Adrenal gland (tissue), 19 donors: ENCODE measurements at places on chromosomes 5 and 9. TPM values are rescaled to one million over a fixed set of nuclear protein-coding genes. Genes with fewer than 3 reads are reported as not detected.

The SPATA31C1 gene
- not detected for total RNA-seq

The ELOVL7 gene
- 2.8 TPM for total RNA-seq

The C5orf58 gene
- total RNA-seq: not detected

The LCN1 gene
- total RNA-seq: not detected

The GPR151 gene
- total RNA-seq: not detected

The PCDHB13 gene
- 7.2 TPM for total RNA-seq

The BHMT2 gene
- 35.1 TPM for total RNA-seq

The CCL28 gene
- total RNA-seq: 0.90 TPM

DNA sequence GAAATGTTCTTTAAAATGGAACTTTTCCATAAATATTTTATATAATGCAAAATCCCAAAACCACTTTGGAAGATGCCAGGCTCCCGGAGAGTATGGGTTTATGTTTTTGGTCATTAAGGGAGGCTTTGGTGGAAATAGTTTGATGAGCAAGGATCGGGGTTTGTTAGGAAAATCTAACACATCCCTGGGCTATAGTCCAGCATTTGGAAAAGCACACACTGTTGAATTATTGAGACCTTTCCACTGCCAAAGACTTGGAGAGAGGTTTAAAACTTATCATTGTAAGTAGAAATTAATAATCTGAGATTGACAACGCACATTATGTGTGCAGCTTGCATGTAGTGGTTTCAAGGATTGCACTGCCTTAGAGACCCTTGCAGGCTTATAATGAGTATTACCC lies 156.3 kb downstream of the PARP8 start:
- H3K27ac ChIP-seq: no peak overlapping the region
- H3K27me3 ChIP-seq: no peaks in the 10 kb centered on the region
- no peak overlapping the region for H3K4me3 ChIP-seq
- H3K36me3 ChIP-seq: no peaks in the 10 kb centered on the region
- no peaks in the 10 kb centered on the region for H3K4me1 ChIP-seq
- no peak for DNase-seq

DNA sequence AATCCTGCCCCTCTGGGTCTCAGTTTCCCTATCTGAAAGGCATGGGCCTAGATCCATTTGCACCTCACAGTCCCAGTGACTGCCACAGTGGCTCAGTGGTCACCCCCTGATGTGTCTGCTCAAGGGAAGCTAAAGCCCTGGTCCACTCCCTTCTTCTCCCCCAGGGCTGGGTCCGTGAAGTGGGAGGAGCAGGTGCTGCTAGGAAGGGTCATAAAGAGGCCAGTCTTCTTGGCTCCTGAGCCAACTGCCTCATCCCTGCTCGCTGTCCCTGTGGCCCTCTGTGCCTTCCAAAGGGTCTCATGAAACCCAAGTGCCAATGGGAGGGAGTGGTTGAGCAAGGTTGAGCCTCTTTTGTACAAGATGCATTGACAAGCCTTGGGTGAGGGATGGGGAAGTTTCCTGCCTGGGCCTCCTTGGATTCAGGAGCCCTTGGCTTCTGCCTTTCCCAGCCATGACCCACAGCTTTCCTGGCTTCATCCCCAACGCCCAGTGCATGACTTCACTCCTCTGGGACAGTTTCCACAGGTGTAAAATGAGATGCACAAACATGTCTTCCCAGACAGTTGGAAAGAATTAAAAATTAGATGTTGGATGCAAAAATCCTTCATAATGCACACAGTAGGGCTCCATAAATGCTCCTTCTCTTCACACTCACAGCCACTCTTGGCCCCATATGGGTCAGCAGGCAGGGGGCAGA lies 1.6 kb upstream of the SLC6A7 start:
- no peak overlapping the region for H3K27ac ChIP-seq
- H3K4me3 ChIP-seq: no peak overlapping the region
- DNase-seq: no peak
- H3K36me3 ChIP-seq: no peaks in the 10 kb centered on the region
- peaks cover 23% of the 10 kb centered on the region for H3K27me3 ChIP-seq

GRCh38 chr5:94168151-94168550 lies 426.8 kb upstream of the POU5F2 start:
- H3K4me3 ChIP-seq: no peak overlapping the region
- H3K36me3 ChIP-seq: no peaks in the 10 kb centered on the region
- no peak overlapping the region for H3K27ac ChIP-seq
- DNase-seq: no peak
- no peaks in the 10 kb centered on the region for H3K27me3 ChIP-seq
- no peaks in the 10 kb centered on the region for H3K4me1 ChIP-seq

GRCh38 chr9:87874304-87874623 lies 8.4 kb upstream of the SPATA31E1 start:
- no peak overlapping the region for H3K27ac ChIP-seq
- no peaks in the 10 kb centered on the region for H3K36me3 ChIP-seq
- no peak overlapping the region for H3K4me3 ChIP-seq
- no peak for DNase-seq
- H3K4me1 ChIP-seq: no peaks in the 10 kb centered on the region

DNA sequence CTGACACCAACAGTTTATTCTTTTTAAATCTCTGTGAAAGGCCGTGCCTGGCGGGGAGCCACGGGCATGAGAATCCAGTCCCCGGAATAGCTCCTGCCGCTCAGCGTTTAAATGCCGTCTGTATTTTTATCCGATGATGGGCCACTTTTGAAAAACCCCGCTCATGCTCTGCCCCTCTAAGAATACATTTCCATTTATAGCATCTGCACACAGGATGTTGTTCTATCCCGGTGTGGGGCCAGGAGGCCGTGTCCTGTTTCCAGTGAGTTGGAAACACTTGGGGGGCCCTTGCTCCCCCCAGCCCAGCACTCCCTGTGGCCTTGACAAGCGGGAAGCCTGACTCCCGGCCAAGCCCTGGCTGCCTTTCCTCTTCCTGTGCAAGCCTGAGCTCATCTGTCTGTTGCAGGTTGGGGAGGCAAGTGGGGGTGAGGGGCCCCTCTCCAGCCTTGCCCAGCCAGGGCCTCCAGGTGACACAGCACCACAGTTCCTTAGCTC lies 39.0 kb downstream of the ERGIC1 start:
- H3K27ac ChIP-seq: peak overlapping the region; percentile 95
- peaks cover 73% of the 10 kb centered on the region for H3K4me1 ChIP-seq
- DNase-seq: peak; percentile 86
- H3K4me3 ChIP-seq: no peak overlapping the region

DNA sequence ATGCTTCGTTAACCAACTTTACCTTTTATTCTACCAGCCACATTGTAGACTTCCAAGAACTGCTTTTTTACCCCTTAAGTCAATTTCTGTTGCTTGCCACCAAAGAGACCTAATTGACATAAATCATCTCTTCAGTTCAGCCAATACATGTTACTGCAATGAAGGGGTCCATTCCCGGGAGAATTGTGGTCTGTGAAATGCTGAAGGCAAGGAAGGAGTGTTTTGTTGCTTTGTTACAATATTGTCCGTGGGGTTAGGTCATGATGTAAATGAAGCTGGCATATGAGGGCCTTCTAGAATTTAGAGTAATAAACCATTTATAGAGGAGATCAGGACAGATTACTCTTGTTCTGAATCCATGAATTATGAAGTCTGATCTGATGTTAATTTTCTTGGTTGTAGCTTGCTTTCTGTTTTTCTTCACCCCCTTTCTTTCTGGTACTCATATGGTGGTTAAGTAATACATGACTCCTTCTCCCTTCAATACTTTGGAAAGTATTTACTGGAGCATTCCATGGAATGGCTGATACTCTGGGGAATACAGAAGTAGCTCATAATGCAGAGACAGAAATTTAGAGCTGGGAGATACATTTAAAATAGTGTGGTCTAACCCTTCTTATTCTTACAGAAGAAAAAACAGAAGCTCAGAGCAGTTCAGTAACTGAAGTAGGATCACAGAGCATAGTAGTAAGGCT lies 297.0 kb upstream of the CLINT1 start:
- no peaks in the 10 kb centered on the region for H3K4me1 ChIP-seq
- H3K4me3 ChIP-seq: no peak overlapping the region
- no peak for DNase-seq

DNA sequence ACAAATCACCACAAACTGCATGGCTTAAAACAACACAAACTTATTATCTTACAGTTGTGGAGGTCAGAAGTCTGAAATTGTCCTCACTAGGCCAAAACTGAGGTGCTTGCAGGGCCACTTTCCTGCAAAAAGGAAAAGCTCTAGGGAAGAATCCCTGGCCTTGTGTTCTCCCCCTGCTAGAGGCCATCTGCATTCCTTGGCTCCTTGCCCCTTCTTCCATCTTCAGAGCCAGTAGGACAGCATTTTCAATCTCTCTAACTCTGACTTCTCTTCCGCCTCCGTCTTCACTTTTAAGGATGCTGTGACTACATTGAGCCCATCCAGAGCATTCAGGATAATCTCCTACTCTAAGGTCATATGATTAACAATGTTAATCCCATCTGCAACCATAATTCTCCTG lies 236.6 kb downstream of the CDK5RAP2 start:
- no peak overlapping the region for H3K4me3 ChIP-seq
- H3K27me3 ChIP-seq: no peaks in the 10 kb centered on the region
- no peaks in the 10 kb centered on the region for H3K36me3 ChIP-seq
- no peaks in the 10 kb centered on the region for H3K4me1 ChIP-seq

DNA sequence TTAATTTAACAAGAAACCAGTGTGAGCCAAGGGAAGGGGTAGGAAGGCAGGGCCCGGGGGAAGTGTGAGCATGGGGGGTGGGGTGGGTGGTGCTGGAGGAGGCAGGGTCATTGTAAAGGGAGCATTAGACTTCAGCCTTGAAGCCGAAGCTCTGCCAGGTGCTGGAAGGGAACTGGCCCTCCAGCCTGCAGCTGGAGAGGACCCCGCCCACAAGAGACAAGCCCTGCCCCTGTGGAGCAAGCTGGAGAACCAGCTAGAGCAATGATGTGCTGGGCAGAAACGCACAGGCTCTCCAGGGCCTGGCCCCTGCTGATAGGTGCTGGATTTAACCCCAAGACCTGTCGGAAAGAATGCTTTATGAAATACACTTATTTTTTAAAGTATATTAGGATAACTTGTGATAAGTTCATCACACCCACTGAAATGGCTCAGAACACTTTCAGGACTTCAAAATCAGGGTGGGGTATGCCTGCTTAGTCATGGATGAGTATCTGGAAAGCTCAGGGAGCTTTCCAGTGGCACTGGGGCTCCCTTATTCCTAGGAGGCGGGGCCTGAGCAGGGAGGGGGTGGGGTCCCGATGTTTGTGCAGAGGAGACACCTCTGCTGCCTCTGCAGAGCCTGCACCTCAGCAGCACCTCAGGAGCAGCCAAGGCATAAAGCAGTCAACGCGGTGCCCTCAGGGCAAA lies 27.1 kb downstream of the UBE2QL1 start:
- no peak overlapping the region for H3K4me3 ChIP-seq
- no peak overlapping the region for H3K27ac ChIP-seq
- no peaks in the 10 kb centered on the region for H3K4me1 ChIP-seq
- no peaks in the 10 kb centered on the region for H3K27me3 ChIP-seq

- no peaks in the 10 kb centered on the region for H3K36me3 ChIP-seq
- no peak for DNase-seq
- H3K4me3 ChIP-seq: no peak overlapping the region
- peaks cover 9% of the 10 kb centered on the region for H3K4me1 ChIP-seq
- H3K27ac ChIP-seq: no peak overlapping the region
Measured at GRCh38 chr5:40973364-40974004, 64.2 kb downstream of the C7 start.

DNA sequence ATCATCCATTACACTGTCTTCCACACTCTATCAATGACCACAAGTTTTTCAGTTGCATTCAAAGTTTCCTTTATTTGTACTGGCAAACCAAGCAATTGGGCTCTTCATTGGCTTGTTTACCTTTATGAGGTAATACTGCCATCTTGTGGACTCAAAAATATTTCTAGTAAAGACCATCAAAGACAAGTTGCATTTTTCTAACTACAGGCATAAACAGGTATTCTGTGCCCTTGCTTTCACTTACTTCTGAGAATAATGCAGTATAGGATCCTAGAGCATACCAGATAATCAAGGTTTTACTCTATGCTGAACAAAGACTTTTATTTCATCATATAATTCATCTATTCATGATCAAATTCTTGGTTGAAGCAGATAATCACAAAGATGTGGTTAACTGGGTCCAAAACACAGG lies 173.7 kb upstream of the POU5F2 start:
- no peak for DNase-seq
- no peak overlapping the region for H3K27ac ChIP-seq
- no peak overlapping the region for H3K4me3 ChIP-seq

- H3K27ac ChIP-seq: no peak overlapping the region
- H3K36me3 ChIP-seq: no peaks in the 10 kb centered on the region
- H3K4me1 ChIP-seq: no peaks in the 10 kb centered on the region
- H3K27me3 ChIP-seq: no peaks in the 10 kb centered on the region
- no peak overlapping the region for H3K4me3 ChIP-seq
- no peak for DNase-seq
Measured at GRCh38 chr5:38212307-38212706, 46.1 kb upstream of the EGFLAM start.

- H3K4me3 ChIP-seq: no peak overlapping the region
- no peak overlapping the region for H3K27ac ChIP-seq
- H3K36me3 ChIP-seq: no peaks in the 10 kb centered on the region
- DNase-seq: no peak
- H3K4me1 ChIP-seq: no peaks in the 10 kb centered on the region
Measured at GRCh38 chr5:81182396-81183390, 50.4 kb upstream of the CKMT2 start.

DNA sequence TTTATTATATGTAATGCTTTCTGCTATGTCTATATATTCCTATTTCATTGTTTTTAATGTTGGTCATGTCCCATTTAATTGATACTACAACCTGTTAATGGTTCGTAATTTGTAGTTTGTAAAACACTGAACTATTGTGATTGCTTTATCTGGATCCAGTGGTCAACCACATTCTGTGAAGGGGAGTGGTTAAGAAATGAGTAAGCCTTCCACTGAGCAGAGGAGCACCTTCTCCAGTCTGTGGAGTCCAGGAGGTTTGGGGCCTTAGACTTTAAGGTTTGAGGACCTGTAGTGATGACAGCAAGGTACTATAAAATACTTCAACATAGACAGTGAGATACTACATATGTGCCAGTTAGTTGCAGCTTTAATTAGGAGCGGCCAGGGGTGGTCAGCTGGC lies 67.7 kb upstream of the RAD23B start:
- no peak for DNase-seq
- H3K36me3 ChIP-seq: no peaks in the 10 kb centered on the region
- H3K27ac ChIP-seq: no peak overlapping the region
- H3K27me3 ChIP-seq: no peaks in the 10 kb centered on the region
- H3K4me1 ChIP-seq: no peaks in the 10 kb centered on the region

GRCh38 chr9:91723420-91724067 lies 226.5 kb downstream of the ROR2 start:
- H3K4me1 ChIP-seq: no peaks in the 10 kb centered on the region
- H3K4me3 ChIP-seq: no peak overlapping the region
- H3K36me3 ChIP-seq: peaks cover 10% of the 10 kb centered on the region
- DNase-seq: peak; percentile 18
- no peak overlapping the region for H3K27ac ChIP-seq

- H3K4me1 ChIP-seq: no peaks in the 10 kb centered on the region
- no peak overlapping the region for H3K27ac ChIP-seq
Measured at GRCh38 chr5:171834461-171834860, 48.8 kb downstream of the SMIM23 start.

- no peak for DNase-seq
- H3K27me3 ChIP-seq: no peaks in the 10 kb centered on the region
- H3K4me3 ChIP-seq: no peak overlapping the region
- H3K27ac ChIP-seq: no peak overlapping the region
- H3K36me3 ChIP-seq: no peaks in the 10 kb centered on the region
Measured at GRCh38 chr9:79917421-79917820, 345.7 kb downstream of the TLE4 start.

GRCh38 chr9:73995836-73996235 lies 501.3 kb upstream of the RORB start:
- H3K4me1 ChIP-seq: no peaks in the 10 kb centered on the region
- DNase-seq: no peak
- H3K4me3 ChIP-seq: no peak overlapping the region
- H3K27ac ChIP-seq: no peak overlapping the region
- H3K27me3 ChIP-seq: no peaks in the 10 kb centered on the region

- no peak for DNase-seq
- H3K36me3 ChIP-seq: no peaks in the 10 kb centered on the region
- peaks cover 11% of the 10 kb centered on the region for H3K4me1 ChIP-seq
Measured at GRCh38 chr9:89635816-89636215, 31.0 kb downstream of the GADD45G start.
